HEK293T (cell line): ENCODE measurements at places on chromosomes 3 and 15.

- DNase-seq, result peak; percentile 78
Observed at GRCh38 chr3:157865352-157866000, 240.7 kb downstream of the SHOX2 start.

GRCh38 chr15:48569591-48570302 lies 75.8 kb downstream of the FBN1 start:
- no peak for DNase-seq

DNA sequence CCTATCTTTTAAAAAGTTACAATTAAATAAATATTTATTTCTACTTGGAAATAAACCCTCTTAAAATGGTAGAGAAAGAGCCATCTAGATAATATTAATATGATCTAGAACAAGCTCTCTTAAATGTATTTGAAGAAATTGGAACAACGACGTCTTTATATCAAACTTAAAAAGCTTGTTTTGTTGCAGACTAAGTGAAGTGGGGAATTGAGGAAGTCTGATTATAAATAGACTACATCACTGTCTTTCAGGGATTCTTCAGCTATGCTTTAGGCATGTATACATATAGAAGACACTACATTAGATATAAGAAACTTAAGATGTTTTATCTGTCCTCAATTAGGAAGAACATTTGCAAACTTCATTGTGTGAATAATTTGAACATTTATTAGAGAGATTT lies 1.8 kb downstream of the BCHE start:
- no peak for DNase-seq

DNA sequence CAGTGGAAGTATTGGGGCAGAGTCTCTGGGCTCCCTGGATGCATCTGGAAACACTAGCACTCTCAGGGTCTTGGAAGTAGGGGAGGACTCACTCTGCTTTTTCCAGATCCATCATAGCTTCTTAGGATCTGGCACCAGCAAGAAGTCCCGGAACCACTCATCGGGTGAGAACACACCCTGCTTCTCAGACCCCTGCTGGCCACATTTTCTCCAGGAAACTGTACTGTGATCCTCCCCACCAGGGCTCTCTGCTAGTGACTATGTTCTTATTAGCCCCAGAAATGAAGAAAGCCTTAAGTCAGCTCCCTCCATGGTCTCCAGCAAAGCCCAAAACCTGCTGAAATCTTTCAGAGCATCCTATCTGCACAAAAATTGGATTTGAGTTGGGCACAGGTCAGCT lies 197.3 kb upstream of the GADL1 start:
- no peak for DNase-seq

- no peak for DNase-seq
Observed at GRCh38 chr15:68175526-68175925, 29.6 kb downstream of the CALML4 start.

DNA sequence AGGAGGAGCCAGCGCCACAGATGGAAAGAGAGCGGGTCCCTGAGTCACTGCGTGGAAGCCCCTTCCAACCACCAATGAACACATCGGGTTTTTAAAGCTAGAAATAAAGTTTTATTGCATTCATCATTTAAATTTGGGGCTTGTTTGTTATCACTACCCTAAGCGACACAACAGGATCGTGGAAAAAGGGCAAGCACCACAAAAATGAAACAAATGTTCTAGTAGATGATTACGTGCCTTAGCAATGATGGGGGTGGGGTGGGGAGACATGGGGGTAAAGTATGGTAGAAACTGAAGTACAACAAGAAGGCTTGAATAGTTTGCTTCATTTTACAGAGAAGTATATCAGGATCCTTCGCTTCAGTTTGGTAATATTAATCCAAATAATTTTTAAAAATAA lies 221.6 kb upstream of the ATP10A start:
- DNase-seq, result no peak

DNA sequence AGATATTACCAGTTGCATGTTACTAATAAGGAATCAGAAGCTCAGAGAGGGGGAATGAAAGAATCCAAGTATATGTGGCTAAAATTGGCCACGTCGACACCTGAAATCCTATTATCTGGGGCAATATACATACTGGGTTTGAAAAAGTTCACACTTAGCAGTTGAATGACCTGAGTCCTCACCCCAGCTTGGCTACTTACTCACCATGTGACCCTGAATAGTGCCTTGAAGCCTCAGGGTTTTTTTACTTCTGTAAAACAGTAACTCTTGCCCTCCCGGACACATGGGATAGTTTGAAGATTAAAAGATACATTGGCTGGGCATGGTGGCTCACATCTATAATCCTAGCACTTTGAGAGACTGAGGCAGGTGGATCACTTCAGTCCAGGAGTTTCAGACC lies 342.2 kb upstream of the TPRG1 start:
- DNase-seq, result no peak

DNA sequence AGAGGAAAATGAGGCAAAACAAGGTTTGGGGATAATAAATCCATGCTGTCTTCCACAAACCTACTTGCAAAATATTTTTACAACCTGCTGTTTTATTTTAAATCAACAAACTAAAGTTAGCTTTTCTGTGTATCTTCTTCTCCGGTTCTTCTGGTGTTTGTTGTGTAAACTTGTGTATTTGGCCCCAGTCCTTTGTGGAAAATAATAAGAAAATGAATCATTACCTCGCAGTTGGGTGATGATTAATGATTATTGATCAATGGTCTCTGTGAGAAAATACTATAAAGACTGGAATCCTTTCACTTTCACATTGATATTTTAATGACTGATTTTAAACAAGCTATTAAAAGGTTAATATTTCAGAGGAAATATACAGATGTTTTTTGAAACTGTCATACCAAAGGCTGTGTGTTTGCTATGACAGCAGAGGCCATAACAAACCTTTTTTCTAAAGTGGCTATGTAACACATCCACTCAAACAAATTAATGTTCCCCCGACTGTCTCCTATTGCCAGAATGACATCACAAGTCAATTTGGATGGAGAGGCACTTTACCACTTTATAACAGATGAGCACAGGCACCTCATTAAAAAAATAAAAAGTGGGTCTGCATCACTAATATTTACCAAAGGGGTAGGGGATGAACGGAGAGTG lies 152.5 kb downstream of the MEX3B start:
- no peak for DNase-seq

- DNase-seq, result no peak
Observed at GRCh38 chr3:44883999-44884431, 9.6 kb downstream of the TGM4 start.

DNA sequence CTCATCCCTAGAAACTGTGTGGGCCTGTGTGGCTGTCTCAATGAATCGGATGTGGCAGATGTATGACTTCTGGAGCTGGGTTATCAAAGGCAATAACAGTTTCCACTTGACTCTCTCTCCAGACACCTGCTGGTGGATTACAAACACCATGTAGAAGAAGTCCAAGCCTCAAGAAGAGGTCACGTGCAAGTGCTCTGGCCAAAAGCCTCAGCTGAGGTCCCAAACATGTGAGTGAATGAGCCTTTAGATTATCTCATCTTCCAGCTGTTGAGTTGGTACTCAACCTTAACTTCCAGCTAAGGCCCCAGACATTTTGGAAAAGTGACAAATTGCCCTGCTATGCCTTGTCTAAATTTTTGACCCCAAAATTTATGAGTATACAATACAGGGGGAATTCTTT lies 42.7 kb upstream of the IL12A start:
- DNase-seq, result no peak

DNA sequence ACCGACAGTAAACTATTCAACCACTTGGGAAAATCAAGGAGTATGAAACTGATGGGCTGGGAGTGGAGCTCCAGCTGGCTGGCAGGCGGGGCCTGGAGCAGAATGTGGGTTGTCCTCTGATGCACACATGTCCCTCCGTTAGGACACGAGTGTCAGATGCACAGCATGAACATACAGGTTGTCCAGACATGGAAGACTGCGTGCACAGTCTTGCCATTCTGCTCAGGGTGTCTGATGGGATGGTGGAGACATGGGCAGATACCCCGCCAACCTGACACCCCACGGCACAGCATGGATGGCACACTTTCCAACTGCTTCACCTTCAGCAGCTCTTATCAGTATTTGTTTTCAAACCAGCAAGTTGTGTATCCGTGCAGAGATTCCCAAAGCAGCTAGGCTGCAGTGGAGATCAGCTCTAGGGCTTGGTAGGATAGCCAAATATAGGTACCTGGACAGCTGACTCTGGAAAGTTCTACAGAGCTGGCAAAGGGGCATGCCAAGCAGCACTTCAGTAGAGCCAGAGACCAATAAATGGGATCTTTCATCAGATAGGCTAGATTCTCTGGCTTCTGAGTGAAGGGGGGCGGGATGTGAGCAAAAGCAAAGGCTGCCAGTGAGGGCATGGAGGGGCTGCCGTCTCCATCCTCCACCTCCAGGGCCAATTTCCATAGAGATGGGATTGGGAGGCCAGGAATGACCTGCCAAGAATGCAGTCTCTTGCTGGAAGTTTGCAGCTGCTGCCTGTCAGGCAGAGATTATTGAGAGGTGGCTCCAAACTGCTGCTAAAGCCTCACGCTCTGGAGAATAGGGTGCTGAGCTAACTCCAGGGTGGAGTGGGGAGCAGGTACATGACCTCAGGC lies 47.2 kb upstream of the KY start:
- DNase-seq, result no peak

GRCh38 chr3:38334142-38335055 lies 12.2 kb upstream of the XYLB start:
- DNase-seq, result no peak

DNA sequence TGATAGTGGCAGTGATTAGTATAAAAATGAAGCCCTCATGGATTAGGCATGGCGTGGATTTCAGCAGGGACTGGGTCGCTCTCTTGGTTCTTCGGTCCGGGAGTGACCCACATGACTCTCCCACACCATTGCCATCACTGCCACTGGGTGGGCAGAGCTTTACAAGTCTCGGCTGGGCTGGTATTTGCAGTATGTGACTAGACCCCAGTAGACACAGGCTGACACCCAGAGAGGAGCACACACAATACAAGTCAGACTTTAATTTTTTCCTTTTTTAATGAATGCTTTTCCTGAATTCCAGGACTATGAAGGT lies 1.5 kb downstream of the SV2B start:
- no peak for DNase-seq

DNA sequence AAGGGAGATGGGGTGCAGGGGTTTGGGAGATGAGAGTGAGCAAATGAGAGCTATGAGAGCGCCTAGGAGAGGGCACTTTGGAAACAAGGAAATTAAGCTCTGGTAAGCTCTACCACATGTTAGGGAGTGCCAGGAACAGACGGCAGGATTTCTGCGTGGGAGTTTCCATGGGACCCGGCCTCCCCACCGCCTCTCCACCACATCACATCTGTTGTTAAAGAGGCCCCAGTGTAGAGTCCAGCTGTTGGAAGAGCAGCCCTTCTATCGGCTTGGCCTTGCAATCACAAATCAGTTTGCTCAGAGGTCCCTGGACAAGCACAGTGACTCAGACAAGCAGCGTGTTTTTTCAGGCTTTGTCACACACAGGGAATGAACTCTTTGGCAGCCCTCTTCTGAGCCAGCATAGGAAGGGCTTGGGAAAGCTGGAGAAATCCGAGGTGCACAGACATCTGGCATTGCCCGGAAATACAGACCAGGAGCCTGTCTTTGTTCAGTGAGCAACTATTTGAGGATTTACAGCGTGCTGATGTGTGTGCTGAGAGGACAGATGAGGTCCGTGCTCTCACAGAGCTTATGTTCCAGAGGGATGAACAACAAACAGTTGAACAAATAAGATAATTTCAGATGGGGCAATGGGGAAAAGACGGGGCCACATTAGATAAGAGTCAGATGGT lies 370.6 kb upstream of the PROK2 start:
- no peak for DNase-seq

GRCh38 chr3:32620611-32621310 lies 50.1 kb upstream of the DYNC1LI1 start:
- DNase-seq, result no peak

DNA sequence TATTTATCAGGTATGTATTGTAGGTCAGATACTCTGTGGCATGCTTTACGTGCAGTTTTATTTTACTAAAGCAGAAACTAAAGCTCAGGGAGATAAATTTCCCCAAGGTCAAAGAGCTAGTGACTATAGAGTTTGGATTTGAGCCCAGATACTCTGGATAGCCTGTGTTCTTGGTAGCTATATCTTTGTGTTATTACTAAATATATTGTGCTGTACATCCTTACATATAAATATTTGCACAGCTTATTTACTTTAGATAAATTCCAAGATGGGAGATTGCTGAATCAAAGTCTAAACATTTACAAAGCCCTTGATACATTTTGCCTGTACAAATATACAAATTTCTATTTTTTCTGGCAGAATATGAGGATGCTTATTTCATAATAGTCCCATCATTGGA lies 660.9 kb upstream of the NAALADL2 start:
- no peak for DNase-seq

DNA sequence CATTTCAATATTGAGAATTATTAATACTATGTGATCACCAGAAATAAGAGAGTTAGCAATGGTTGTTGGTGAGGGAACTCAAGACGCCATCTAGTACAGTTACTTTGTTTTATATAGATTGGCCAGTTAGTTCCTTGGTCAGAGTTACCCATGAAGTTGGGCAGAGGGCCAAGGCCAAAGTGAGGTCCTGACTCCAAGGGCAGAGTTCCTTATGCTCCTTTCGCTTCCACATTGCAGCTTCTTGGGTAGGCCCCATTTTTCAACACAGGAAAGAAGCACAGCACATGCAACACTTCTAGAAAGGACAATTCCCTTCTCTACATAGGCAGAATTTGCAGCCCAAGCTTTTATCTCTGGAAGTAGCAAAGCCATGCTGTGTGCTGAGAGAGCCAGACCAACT lies 178.6 kb downstream of the KCNAB1 start:
- no peak for DNase-seq

- DNase-seq, result no peak
Observed at GRCh38 chr3:197554196-197554561, 1.6 kb downstream of the BDH1 start.

DNA sequence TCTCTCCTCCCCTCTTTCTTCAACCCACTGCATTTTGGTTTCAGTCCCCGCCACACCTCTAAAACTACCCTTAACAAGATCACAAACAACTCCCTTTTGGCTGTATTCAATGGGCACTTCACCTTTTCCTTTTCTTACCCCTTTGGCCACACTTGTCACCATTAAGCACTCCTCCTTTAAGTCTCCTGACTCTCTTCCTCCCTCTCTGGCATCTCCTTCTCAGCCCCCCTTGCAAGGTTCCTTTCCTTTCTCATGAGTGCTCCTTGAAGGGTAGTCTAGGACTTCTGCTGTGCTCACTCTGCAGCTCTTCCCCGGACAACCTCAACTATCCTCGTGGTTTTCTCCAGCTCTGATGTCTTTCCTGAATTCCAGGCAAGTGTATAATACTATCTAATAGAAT lies 103.7 kb downstream of the RPL22L1 start:
- no peak for DNase-seq

DNA sequence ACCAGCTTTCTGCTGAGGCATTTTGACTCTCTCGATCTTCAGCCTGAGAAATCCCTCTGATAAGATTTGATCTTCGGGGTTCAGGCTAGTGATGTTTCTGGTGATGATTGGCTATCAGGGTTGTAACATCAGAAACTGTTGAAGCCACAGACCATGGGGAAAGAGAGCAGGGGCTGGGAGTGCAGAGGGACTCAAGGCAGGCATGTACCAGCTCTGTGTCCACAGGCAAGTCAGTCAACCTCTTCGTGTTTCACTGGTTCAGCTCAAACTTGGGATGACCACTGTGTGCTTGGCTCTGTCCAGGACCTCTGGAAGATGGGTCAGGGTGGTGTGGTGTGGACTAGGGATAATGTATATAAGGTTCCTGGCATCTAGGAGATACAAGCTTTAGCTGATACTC lies 116.5 kb downstream of the EEFSEC start:
- no peak for DNase-seq
